Body of pancreas (tissue), 4 donors: ENCODE measurements at places on chromosomes 4 and X.

DNA sequence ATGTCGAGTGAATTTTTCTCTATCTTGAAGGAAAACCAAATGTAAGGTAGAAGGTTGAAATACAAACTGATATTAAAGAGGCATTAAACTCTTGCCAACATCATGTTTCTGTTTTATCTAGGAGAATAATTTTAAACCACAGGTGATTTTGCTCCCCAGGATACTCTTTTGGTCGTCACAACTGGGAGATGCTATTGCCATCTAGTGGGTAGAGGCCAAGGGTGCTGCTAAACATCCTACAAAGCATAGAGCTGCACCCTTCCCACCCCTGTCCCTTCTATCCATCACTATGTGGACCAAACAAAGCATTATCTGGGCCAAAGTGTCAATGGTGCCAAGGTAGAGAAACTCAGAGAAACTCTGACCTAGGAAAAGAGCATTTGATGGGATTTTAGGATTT is 154.6 kb upstream of the MAGEB2 start:
- no peak for DNase-seq

DNA sequence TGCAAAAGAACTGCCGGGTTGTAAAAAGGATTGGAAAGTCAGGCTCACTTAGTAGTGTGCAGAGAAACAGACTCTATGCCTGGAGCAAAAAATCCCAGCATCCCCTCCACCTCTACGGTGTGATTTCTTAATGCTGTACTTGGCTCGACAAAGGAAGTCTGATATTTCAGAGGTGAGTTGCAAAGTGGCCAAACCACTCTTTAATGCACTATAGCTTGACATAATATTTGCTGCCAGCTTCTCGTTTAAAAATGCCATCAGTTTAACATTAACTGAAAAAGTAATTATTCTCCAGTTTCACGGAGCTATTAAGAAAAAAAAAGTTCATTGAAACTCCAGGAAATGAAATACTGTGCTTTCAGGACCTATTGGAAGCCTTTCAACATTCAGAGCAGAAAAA is 448.3 kb upstream of the ZFP42 start:
- no peak for DNase-seq

GRCh38 chrX:15468036-15468435 is 25.1 kb downstream of the PIR start:
- peak; percentile 8 for DNase-seq

DNA sequence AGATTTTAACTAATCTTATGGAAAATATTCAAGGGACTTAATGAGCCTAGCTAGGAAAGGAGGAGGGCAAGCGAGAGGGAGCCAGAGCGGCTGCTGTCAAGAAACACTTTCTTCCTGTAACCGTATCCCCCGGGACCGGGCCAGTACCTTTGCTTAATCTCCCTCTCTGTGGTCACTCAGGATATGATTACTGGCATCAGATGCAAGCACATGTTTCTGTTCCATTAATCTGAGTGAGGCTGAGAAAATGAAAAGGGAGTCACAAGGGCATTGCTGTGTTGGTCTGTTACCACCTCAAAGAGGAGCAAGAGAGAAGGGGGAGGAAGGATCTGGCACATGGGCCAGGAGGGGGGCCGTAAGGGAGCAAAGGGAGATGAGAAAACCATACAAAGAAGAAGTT is 356.7 kb upstream of the GATB start:
- no peak for DNase-seq

- no peak for DNase-seq
Observed at GRCh38 chr4:33989820-33990443, 2254.4 kb downstream of the ARAP2 start.

DNA sequence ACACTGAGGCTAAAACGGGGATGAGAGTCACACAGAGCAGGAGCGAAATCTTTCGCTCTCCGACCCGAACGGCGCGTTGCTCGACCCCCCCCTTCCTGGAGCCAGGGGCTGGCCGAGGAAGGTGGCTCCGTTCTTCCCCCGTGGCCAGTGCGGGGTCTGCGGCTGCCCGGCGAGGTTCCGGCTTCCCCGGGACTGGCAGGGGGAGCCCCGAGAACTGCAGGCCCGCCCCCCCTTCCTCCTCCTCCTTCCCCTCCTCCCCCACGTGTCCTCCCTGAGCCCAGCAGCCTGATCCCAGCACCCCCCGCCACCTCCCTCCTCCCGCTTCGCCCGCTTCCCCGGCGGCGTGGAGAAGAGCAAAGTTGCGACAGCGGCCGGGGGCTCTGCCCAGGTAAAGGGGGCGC is 2.4 kb upstream of the BCORL1 start:
- peak; percentile 45 for DNase-seq

- DNase-seq = no peak
Observed at GRCh38 chr4:135429528-135429927, 1227.9 kb upstream of the PABPC4L start.

GRCh38 chr4:35643661-35644060 is 600.7 kb downstream of the ARAP2 start:
- DNase-seq = no peak
